Heart left ventricle (tissue), 16 donors: ENCODE measurements at places on chromosomes 3 and 15.

DNA sequence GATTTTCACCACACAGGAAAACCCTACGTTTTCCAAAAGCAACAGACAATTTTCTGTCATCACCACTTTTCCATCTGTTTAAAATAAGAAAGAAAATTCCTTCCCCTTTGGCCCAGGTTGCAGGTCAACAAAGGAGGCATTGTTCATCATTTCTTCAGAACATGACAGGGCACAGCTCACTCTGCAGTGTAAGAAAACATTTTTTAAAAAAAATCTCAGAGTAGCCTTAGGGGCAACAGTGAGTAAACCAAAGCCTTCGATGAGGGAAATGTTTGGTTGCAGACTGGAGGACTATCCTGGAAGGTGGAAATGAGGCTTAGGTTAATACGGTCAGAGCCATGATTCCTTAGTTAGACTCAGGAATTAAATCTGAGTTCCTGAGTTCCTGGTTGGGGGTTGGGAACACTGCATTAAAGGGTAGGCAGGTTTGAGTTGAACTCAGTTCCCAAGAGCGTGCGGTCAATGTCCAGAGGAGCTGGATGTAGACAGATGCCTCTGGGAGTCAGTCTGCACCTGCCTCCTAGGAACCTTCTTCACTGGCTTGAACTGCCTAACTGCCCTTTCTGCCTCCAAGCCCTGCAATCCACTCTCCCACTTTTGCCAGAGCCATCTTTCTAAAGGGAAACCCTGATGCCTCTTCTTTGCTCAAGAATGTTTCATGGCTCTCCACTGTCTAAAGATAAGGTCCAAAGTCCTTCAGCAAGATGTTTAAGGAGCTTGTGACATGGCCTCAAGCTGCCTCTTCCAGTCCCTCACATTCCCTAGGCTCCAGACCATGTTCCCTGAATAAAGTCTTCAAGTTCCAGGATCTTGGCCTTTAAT, 3.3 kb upstream of the HES1 start:
- no peak overlapping the region for H3K27ac ChIP-seq
- H3K27me3 ChIP-seq: no peaks in the 10 kb centered on the region
- H3K4me3 ChIP-seq: no peak overlapping the region
- no peaks in the 10 kb centered on the region for H3K36me3 ChIP-seq
- H3K4me1 ChIP-seq: peaks cover 32% of the 10 kb centered on the region

DNA sequence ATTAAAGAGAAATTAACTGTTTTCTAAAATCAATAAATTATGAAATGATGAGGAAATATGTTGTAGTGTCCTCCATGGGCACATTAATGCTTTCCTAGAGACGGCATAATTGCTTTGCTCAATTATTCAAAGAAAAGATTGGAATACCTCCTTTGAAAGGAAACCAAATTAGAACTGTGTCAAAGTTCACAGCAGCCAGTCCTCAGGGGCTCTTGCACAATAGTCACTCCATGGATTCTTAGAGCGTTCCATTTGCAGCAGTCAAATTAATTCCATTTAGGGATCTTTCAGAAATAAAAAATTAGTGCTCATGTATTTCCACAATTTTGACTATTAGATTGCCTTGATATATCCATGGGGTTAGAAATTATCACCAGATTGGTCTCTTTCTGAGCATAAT, 841.6 kb upstream of the DPPA4 start:
- no peak overlapping the region for H3K27ac ChIP-seq
- no peak for DNase-seq
- no peaks in the 10 kb centered on the region for H3K36me3 ChIP-seq
- H3K27me3 ChIP-seq: no peaks in the 10 kb centered on the region
- no peak overlapping the region for H3K4me3 ChIP-seq
- H3K4me1 ChIP-seq: no peaks in the 10 kb centered on the region

DNA sequence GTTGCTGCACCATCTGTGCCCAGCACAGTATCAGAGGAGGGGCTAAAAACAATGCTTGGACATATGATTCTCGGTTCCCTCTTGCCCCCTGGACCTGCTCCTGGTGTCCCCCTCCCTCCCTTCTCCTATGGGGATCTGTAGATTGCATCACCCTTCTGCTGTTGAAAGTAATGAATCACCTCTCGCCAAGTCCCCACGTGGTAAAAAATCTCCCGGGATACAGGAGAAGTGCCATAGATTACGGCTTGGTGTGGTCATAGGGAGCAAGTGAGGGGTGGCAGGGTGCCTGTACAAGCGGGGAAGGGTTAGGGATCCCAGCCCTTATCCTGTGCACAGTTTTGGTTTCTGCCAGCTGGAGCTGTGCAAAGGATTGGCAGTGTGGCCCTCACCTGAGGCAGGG, 37.7 kb downstream of the AMOTL2 start:
- DNase-seq: no peak
- no peaks in the 10 kb centered on the region for H3K27me3 ChIP-seq
- H3K4me3 ChIP-seq: no peak overlapping the region
- H3K36me3 ChIP-seq: no peaks in the 10 kb centered on the region
- no peak overlapping the region for H3K27ac ChIP-seq

- H3K4me1 ChIP-seq: peaks cover 17% of the 10 kb centered on the region
- no peak overlapping the region for H3K27ac ChIP-seq
- DNase-seq: no peak
- no peak overlapping the region for H3K4me3 ChIP-seq
- no peaks in the 10 kb centered on the region for H3K27me3 ChIP-seq
Measured at GRCh38 chr3:138332472-138333073, 2.9 kb upstream of the NME9 start.

DNA sequence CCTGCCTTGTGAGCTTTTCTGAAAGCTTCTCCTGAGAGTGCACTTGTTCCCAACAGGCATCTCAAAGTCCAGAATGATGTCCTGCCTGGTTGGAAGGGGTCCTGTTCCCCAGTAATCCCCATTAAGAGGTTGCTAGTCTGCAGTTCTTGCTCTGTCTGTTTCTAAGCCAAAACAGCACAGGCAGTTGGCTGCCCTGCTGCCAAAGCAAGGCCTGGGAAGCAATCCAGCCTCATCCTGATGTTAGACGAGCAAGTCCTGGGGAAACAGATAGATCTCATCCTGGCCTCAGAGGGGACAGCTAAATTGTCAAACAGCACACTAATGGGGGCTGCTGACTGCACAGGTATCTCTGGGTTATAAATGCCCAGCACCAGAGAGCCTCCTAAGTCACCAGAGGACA, 198.0 kb downstream of the EPHB1 start:
- H3K36me3 ChIP-seq: no peaks in the 10 kb centered on the region
- no peaks in the 10 kb centered on the region for H3K4me1 ChIP-seq
- no peak for DNase-seq
- H3K27ac ChIP-seq: no peak overlapping the region
- no peak overlapping the region for H3K4me3 ChIP-seq

GRCh38 chr3:38577371-38578080, 72.0 kb downstream of the SCN5A start:
- peaks cover 28% of the 10 kb centered on the region for H3K4me1 ChIP-seq
- no peak for DNase-seq
- no peaks in the 10 kb centered on the region for H3K27me3 ChIP-seq
- H3K27ac ChIP-seq: no peak overlapping the region

- DNase-seq: no peak
- H3K27ac ChIP-seq: no peak overlapping the region
- no peaks in the 10 kb centered on the region for H3K27me3 ChIP-seq
- H3K36me3 ChIP-seq: peaks cover 6% of the 10 kb centered on the region
- H3K4me3 ChIP-seq: no peak overlapping the region
Measured at GRCh38 chr3:138297059-138297607, 32.5 kb downstream of the NME9 start.

DNA sequence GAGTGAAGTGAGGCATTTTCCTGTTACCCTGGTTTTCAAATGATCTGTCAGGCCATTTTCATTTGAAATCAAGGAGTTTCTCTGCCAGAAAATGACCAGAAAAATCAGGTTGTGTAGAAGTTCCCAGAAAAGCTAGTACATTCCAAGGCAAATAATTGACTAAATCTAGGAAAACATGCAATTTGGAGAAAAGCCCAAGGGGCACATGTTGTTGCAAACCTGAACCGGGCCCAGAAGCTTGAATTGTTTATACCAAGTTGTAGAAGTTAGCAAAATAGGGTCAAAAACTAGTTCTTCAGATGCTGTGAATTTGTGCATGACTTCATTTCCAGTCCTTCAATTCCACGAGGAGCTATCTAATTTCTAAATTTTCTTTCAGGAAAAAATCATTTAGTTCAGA, 31.0 kb downstream of the TRIM42 start:
- DNase-seq: no peak
- no peaks in the 10 kb centered on the region for H3K27me3 ChIP-seq
- no peak overlapping the region for H3K27ac ChIP-seq
- H3K4me1 ChIP-seq: peaks cover 4% of the 10 kb centered on the region
- no peak overlapping the region for H3K4me3 ChIP-seq

DNA sequence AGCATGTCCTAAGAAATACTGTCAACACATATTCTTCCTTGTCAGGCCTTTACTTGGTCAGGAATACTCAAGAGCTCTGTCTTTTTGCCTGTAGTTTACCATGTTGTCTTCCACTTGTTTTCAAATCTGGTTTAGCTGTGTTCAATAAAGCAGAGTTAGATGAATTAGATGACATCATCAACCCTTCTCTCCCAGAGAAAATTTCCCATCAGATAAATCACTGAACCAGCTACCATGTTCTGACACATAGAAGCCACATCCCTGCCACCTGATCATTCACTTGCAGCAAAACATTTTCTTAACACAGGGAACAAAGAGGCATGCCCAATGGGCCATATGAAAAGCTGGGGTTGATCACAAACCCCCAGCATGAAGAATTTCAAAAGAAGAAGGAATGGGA, 42.1 kb downstream of the TERC start:
- no peak overlapping the region for H3K4me3 ChIP-seq
- H3K27ac ChIP-seq: no peak overlapping the region
- no peaks in the 10 kb centered on the region for H3K27me3 ChIP-seq
- H3K4me1 ChIP-seq: no peaks in the 10 kb centered on the region

- no peaks in the 10 kb centered on the region for H3K36me3 ChIP-seq
- H3K4me1 ChIP-seq: no peaks in the 10 kb centered on the region
- DNase-seq: no peak
- H3K4me3 ChIP-seq: no peak overlapping the region
- no peaks in the 10 kb centered on the region for H3K27me3 ChIP-seq
Measured at GRCh38 chr15:68684476-68684875, 105.7 kb downstream of the CORO2B start.

DNA sequence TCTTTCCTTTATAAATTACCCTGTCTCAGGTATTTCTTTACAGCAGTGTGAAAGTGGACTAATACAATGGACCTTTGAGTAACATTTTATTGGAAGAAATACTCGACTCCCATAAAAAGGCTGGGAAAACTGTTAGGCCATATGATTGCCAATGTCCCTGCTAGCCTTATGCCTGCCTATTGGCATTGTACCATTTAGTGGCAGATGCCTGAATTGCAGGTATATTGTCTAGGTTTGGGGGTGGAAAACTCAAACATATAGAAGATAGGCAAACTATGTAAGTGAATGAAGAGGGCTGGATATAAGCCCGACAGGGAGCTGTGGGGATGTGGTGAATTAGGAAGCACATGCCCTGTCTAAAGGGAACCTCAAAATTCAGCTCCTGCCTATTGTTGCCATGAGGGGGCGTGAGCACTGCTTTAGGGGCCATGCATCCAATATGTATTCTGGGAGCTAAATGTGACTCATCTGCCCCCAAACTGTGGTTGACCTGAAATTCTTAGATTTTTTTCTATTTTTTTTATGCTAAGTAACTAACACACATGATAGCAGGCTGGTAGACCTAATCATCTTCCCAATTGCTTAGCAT, 65.2 kb upstream of the TRA2B start:
- DNase-seq: no peak
- H3K36me3 ChIP-seq: no peaks in the 10 kb centered on the region
- no peaks in the 10 kb centered on the region for H3K27me3 ChIP-seq
- H3K4me1 ChIP-seq: no peaks in the 10 kb centered on the region
- H3K27ac ChIP-seq: no peak overlapping the region

DNA sequence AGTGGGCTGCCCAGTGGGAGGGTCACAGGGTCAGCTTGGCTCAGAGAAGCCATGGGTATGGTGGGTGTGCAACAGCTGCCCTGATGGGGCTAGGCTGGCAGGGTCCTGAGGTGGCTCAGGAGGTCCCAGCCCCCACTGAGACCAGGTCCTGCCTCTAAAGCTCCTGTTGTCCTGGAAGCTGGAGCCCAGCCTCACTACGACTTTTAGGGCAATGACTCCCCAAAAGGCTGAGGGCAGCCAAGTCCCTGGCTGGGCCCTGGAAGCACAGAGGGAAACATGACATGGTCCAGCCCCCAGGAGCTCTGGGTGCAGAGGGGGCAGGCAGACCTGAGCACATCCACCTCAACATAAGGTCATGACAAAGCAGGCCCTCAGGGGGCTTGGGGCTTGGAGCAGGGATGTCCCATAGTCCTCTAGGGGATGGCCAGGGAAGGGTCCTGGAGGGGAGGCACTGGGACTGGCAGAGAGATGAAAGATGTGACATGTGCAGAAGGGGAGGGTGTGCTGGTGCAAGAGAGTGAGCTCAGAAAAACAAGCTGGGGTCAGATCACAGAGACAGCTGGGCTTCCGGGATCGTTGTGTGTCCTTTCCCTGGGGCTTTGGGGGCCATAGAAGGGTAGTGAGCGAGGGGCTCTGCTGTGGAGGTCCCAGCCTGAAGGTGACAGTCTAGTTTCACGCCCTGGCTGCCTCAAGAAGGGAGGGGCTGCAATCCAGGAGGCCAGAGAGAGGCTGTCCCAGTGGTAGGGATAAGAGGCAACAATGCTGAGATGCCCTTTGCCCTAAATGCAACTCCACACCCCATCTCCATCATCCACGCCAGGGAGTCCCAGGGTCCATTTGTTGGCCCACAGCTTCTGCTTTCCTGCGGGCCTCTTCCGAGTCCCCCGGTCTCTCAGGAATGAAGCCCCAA, 639 bp upstream of the ITIH3 start:
- no peaks in the 10 kb centered on the region for H3K36me3 ChIP-seq
- no peaks in the 10 kb centered on the region for H3K4me1 ChIP-seq
- H3K4me3 ChIP-seq: no peak overlapping the region
- no peaks in the 10 kb centered on the region for H3K27me3 ChIP-seq

DNA sequence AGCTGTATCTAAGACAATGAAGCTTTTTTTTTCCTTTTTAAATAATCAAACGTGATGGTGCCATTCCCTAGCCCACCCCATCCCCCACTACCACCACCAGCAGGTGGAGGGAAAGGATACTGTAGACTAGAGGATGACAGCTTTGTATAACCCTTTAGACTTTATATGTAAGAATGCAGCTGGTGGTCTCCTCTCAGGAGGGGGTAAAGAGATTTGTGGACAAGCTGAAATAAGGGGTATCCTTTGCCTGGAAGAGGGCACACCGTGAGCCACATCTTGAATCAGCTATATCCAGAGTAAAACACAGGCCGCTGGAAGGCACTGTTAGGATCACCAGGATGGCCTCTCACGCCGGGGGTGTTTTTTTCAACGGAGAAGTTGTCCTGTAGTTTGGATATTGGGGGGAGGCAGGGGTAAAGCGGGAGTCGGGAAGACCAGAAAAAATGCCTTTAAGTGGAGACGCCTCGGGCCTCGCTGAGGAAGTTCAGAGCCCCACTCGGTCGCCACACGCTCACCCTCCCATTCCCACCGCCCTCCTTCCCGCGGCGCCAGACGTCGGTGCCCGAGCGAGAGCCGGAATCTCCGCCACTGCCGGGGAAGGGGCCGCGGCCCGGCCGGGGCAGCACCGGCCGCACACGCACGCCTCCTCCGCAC, 986 bp downstream of the KPNA4 start:
- H3K4me3 ChIP-seq: peak overlapping the region; percentile 87
- H3K4me1 ChIP-seq: peaks cover 20% of the 10 kb centered on the region
- no peaks in the 10 kb centered on the region for H3K27me3 ChIP-seq
- H3K27ac ChIP-seq: peak overlapping the region; percentile 98
- DNase-seq: peak; percentile 25

GRCh38 chr3:136142592-136142991, 53.5 kb downstream of the MSL2 start:
- peaks cover 4% of the 10 kb centered on the region for H3K4me1 ChIP-seq
- H3K36me3 ChIP-seq: peaks cover 31% of the 10 kb centered on the region
- peak overlapping the region; percentile 14 for H3K27ac ChIP-seq
- H3K4me3 ChIP-seq: no peak overlapping the region
